ENCODE measurements at places on chromosomes 6 and 20. TPM values are rescaled to one million over a fixed set of nuclear protein-coding genes. Genes with fewer than 3 reads are reported as not detected.

GRCh38 chr6:50655848-50656453 is 57.4 kb upstream of the TFAP2D start:
- no peak for DNase-seq

The ARMH2 gene
- total RNA-seq, result 0.41 TPM

The PBOV1 gene
- not detected for total RNA-seq

DNA sequence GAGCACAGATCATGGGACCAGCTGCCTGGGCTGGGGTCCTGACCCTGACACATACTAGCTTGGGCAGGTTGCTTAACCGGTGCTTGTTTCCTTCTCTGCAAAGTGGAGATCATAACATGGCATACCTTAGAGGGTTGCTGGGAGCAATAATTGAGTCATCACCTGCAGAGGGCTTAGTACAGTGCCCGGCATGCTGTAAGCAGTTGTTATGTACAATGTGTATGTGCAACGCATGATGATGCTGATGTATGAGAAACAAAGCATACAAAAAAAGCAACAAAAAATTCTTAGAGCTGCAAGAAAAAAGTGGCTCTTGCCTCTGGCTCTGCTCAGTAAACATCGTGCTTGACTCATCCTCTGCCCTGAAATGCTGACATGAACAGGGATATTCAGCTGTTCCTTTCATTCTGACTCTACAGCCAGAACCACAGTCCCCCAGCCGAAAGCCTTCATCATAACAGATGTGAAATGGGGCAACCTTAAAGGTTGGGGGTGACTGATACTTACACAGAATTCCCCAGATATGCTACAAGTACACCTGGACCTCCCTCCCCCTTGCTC is 91.7 kb downstream of the CLIC5 start:
- DNase-seq, result peak; percentile 80

DNA sequence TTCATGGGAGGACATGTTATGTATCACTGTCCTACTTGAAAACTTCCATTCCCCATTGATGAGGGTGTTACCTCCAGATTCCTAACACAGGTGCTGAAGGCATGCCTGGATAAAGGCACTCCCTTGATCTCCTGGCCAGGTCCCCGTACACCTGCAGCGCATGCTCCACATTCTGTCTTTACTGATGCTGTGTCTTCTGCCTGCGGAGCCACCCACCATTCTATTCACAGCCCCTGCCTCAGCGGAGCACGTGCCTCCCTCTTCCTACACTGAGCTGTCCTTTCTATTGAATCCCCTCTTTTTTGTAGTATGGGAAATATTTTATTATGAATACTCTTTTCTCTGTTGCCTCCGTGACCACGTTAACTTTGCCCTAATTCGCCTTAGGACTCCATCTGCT is 25.0 kb downstream of the PTPN1 start:
- no peak for DNase-seq

The CASS4 gene
- 21.8 TPM for total RNA-seq

DNA sequence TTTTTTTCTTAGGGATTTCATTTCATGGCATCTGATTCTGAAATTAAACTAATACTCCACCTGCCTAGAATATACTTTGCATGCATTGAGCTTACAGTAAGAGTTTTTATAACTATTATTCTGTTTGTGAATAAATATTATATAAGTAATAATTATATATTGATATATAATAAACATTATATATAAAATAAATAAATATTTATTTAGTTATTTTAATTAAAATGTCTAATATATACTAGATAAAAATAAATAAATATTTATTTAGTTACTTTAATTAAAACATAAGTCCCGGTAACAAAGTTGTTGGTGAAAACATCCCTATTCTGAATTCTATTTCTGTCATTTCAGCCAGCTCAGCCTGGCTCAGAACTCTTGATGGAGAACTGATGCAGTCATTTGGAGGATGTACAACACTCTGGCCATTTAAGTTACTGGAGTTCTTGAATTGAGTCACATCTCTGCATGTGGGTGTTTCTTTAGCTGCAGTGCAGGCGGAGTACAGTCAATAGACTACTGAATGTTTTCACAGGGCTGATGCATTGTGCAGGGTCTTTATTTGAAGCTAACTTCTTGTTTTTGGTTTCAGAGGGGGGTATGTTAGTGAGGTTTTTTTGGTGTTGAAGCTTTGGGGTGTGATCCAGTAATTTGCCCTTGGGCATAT is 508.9 kb upstream of the ADGRB3 start:
- DNase-seq, result no peak

GRCh38 chr6:151276112-151276740 is 36.5 kb downstream of the AKAP12 start:
- DNase-seq, result no peak

DNA sequence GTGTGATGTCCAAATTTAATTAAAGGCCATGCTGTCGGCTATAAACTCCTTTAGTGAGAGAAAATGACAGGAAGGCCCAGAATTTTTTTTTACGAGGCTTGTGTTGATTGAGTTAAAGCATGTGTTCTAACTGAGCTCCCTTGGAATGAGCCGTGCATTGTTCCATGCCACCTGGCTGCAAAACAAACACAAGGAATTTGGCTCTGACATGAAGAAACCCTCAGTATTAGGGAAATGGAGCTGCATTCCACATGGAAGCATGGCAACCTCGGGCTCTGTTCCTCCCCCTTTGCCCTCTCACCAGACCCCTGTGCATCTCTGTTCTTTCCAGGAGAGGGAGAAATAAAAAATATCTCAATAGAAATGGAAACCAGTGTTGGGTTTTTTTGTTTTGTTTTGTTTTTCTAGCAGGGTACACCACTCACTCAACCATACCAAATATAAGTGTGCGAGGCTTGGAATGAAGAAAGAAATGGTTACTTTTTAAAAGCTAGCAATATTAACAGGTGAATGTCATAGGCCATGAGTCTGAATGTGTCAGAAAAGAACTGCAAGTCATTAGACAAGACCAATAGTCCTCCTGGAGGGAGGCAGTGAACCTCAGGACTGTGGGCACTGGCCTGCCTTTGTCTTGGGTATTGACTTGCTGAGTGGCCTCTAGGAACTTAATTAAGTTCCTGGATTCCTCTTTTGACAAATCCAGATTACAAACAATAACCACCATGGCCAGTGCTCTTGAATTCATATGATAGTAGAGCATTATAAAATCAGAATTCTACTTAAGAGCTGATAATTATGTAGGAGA is 935.1 kb downstream of the KIF16B start:
- DNase-seq, result no peak

The RRAGD gene
- 1.3 TPM for total RNA-seq

DNA sequence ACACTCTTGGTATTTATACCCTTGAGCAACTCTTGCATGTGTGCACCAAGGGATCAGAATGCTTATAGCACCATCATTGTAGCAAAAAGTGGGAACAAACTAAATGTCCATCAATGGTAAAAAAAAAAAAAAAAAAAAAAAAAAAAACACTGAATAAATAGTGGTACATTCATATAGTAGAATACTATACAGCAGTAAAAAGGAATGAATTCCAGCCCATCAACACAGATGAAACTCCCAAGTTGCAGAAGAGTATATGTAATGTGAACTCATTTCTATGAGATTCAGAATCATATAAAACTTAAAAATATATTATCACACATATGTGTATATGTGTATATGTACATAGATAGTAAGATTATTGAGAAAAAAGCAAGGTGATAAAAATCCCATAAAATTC is 291.6 kb downstream of the CLIC5 start:
- no peak for DNase-seq

GRCh38 chr6:142121342-142121741 is 11.4 kb upstream of the GJE1 start:
- DNase-seq, result no peak

The NOX3 gene
- total RNA-seq, result not detected

Data from activated CD8-positive, alpha-beta memory T cell treated with anti-CD3 and anti-CD28 coated beads, Interleukin-2, amount 10 ng/mL, durations not matched to agents 7 days and 5 days (primary cell).